Daoy (cell line): ENCODE measurements at places on chromosomes 3 and 15.

DNA sequence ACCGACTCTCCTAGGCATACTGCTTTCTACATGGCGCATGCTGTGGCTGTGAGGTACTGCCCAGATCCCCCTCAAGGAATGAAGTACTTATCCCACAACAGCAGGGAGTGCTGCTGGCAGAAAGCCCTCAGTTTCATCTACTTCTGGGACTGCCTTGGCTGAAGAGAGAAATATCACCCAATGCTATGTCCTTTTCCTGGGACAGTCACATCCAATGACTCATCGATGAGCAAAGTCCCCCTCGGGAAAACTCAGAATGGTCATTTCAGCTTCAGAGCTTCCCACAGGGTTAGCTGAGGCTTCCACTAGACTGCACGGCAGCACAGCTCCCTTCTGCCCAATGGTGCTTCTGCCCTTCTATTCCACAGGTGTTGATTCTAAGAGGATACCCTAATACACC, 3.6 kb upstream of the NMD3 start:
- DNase-seq: peak; percentile 61

DNA sequence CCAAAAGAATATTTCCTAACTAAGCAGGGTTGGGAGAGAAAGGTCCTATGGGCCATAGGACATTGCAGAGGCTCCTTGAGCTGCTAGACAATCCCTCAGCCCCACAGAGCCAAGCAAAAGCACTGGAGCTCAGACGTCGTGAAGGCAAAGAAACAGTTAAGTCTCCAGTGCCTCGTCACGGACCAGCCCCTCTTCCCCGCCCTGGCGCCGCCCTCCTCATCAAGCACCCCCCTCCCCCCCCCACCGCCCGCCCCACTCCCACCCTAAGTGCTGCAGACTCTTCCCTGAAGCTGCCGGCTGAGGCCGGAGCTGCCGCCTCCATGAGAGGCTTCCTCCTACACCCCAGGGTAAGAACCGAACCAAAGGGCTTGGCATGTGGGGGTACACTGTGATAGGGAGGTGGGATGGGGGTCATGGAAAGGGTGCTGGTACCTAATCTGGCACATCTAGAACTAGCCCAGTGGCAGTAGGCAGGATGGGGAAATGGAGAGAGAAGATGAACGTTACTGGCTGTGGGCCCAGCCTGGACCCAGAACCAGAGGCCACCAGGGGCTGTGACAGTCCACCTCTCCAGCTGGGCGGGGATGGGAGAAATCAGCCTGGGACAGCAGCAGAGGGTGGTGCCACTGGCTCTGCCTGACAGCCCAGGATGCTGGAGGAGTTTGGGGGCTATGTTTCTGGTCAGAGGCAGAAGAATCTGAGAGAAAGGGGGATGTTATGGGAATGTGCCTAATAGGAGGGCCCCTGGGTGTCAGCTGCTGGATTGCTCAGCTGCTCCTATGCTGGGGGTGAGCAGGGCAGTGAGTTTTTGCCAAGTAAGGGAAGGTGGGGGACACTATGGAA, at the start of gene MAP1A:
Gene MAP1A, plus strand, starts transcription at position 255 of the 843 bp plus-strand sequence. CDS start 3,866 bp downstream, outside the sequence.
- DNase-seq: no peak

- DNase-seq: no peak
These were observed 101.6 kb downstream of the MAGI1 start for GRCh38 chr3:65936908-65937638.

DNA sequence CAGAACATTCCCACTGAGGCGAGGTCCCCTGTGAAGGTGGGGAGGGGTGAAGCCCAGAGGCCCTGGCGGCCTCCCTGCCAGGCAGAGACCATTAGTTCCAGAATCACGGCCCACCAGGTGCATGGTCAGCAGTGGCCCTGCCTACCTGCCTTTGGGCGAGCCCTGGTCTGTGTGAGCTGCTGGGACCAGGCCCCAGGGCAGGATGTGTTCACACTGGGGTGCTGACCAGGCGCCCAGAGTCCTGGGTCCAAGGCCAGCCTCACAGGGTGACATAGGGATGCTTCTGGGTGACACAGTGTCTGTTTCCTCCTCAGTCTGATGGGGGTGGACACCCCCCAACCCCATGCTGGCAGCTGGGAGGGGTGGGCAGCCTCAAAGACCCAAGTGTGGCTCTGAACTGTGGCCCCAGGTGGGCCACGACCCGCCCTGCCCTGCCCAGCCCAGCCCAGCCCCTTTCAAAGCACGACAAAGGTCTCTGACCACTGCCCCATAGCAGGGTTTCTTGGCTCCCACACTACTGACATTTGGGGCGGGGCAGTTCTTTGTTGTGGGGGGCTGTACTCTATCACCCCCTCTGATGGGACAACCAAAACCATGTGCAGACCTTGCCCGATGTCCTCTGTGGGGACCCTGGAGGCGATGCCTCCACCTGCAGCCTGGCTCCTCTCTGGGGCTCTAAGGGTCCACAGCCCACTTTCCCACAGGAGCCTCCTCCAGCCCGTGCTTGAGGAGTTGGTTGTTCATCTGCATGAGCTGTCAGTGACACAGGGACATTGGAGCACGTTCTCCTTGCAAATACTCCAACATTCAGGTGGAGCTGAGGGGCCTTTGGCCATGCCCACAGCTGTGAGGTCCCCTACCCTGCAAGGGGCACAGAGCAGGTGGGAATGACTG, 44.8 kb upstream of the SLC41A3 start:
- DNase-seq: no peak

DNA sequence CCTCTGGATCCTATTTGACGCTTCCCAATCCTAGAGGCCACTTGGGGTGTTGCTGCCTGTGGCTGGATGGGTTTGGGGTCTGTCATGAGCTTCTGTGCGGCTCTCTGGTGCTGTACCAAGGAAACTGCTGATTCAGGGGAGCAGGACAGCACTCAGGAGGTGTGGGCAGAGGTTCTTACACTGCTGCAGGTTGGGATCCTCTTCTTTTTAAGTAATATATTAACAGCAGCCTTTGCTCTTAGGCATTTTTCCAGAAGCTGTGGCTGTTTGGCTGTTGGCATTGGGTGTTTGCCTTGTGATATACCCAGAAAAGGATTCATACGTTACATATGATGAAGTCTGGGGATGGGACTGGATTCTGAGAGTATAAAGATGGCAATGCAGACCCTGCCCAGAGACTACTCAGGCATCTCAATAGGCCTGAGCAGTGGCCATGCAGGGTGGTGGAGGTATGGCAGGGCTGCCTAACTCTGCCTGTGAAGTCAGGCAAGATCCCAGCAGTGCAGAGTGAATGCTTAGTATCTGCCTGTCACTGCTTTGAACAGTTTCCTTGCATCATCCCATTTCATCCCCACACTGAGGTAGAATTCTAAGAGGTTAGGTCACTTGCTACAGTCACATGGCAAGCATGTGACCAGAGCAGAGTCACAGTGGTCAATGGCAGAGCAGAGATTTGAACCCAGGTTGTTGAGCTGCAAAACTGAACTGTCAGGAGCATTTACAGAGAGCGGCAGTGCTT, 3.9 kb downstream of the ABHD6 start:
- no peak for DNase-seq

DNA sequence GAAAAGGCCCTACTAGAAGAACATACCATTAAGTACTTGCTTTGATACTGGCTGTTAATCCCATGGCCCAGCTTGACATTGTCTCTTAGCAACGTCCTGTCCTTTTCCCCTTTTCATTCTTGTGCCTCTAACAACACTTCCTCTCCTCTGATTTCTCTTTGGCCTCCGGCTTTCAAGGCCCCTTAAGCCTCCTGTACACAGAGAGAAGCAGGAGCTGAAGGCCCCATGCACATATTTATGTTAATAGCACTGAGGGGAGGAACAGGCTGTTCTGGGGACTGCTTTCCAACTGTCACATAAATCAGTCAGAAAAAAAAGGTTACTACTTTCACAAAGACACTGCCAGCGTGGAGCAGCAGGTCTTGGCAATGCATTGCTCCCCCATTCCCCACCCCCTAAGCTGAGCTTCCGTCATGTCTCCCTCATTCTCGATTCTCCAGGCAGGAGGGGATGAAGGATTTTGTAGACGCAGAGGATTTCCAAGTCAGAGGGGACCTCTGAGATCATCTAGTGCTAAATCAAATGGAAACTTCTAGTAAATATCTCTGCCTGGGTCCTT, 257.4 kb upstream of the ADAMTS9 start:
- no peak for DNase-seq

GRCh38 chr15:46955576-46955975, 761.7 kb upstream of the SEMA6D start:
- DNase-seq: no peak

- peak; percentile 87 for DNase-seq
These were observed 99.8 kb upstream of the HERC1 start for GRCh38 chr15:63933522-63933921.

GRCh38 chr3:195908694-195909581, 587 bp upstream of the TNK2 start:
- DNase-seq: peak; percentile 50

DNA sequence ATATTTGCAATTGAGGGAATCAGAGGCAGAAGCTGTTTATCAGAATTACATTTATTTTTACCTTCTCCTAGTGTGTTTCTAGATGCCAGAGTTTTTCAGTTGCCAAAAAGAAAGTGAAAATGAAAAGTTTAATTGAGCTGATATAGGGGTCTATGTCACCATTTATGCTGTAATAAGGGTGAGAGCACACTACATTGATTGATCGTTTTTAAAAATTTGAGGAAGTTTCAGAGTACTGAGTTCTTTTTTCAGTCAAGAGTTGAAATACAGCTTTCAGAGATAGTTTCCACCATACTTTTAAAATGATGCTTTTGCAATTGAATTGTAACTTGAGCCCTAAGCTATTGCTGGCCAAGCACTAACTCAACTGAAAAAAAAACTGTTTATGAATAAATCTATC, 326.9 kb downstream of the UNC13C start:
- no peak for DNase-seq

DNA sequence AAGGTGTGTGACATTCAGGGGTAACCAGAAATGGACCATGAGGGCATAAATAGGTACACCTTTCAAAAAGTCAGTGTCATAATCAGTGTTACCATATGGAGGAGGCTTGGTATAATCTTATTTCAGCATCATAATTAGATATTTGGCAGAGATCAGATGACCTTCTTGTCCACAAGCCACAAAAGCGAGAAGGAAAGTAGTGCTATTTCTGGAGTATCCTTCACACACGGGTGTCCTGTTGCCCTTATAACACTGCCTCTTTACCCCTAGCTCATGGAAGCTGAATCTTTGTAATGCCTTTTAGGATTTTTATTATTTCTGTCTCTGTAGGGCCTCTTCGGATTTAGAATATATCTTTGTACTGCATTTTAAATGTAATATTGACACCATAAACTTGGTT, 132.8 kb downstream of the LRIG1 start:
- no peak for DNase-seq

DNA sequence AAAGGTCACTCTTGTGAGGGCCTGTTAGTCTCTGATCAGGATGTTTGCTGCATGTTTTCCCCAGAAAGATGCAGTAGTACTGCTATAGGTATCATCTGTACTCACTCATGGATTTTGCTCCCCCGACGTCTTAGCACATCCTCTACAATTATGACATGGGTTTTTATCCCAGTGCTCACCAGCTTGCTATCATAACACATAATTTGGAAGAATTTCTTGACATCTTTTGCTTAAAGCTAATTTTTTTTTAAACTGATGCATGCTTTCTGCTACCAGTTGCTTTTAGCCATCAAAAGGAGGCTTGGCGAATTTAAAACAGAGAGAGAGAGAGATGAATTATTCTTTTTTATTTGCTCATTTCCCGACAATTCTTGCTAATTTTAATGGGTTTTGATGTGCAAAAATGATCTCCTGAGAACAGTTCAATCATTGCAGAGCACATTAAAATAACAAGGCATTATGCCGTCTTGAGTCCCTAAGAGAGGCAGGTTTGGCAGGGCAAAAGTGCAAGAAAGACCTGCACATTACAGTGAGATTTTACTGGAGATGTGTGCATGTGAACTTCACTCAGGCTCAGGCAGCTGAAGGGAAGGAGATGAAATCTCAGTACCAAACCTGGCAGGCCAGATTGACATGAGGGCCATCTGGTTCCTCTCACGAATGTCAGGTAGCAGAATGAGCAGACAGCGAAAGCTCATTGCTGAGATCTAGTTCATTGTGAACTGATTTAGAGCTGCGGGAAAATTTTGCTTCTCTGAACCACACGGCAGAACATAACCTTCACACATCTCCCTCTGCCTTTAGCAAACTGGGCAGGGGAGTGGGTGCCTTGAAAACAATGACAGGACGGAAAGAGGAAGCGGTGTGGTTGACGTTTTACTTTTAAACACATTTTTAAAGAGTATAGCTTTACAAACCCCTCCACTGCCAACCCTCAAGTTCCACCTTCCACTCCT, 25.9 kb upstream of the GOLGA8B start:
- DNase-seq: no peak

GRCh38 chr3:134155446-134155845, 95.2 kb downstream of the RYK start:
- no peak for DNase-seq

GRCh38 chr3:187802928-187803259, 57.6 kb upstream of the BCL6 start:
- no peak for DNase-seq
